ENCODE measurements at places on chromosomes 16 and 17.

GRCh38 chr17:60421273-60422161, 772 bp upstream of the CHCT1 start:
- DNase-seq, result no peak

DNA sequence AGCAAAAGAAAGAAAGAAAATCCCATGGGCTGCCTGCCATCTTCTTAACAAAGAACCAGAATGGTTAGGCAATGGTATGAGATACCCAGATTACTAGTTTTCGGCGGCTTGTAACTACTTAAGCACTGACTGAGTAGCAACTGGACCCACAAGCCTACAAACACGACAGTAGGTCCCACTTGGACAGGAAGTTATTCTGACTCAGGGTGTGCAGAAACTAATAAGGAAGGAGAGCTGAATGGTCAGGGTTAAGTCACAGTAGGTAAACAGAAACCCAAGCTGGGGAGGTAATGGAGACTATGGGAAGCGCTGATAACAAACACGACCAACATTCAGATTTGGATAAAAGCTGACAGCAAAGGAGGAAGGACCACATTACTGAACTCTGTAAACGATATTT, 10.4 kb upstream of the HLF start:
- DNase-seq, result no peak

DNA sequence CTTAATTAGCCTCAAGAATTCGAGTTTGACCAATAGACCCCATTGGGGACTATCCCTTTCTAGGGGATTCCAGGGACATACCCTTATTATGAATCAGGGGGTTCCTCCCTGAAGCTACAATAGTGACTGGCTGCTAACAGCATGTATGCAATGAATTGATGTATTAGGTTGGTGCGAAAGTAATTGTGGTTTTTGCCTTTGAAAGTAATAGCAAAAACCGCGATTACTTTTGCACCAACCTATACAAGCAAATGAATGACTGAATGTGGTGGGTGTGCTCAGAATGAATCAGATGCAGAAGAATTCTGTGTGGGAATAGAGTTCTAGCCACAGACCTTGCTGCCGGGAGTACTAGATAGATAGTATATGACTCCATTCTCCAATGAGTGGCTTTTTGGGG, 76.7 kb downstream of the HLF start:
- DNase-seq, result no peak

GRCh38 chr17:73749928-73750605, 105.8 kb upstream of the SDK2 start:
- no peak for DNase-seq

DNA sequence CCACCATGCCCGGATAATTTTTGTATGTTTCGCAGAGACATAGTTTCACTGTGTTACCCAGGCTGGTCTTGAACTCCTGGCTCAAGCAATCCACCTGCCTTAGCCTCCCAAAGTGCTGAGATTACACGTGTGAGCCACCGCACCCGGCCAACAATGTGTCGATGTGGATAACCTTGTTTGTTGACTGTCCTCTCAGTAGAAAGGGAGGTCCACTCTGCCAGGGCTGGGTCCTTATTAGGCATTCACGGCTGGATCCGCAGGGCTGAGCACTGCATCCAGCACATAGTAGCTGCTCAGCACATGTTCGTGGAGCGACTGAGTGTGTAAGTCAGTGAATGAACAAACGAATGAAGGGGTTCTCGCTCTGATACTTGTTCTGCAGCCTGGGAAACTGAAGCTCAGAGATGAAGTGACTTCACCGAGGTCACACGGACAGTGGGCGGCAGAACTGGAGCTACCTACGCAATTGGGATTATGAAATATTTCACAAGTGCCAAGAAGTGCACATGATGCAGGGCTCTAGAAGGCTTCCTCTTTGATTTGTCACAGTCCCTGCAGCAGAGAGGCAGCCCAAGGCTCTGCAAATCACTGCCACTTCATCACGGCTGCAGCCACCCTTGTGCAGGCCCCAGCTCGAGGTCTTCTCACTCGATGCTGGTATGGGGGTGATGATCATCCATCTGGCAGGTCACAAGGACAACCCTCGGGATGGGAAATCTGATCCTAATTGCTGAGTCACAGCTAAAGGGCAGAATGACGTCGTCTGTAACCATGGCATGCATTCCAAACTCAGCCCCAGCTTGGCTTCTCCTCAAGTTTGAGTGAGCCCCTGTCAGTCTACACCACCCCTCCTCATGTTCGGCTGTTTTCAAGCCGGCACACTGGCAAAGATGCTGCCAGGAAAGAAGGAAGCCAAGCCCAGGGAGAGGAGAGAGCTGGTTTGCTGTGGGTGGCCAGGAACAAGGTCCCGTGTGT, 28.0 kb upstream of the SNN start:
- DNase-seq, result no peak

DNA sequence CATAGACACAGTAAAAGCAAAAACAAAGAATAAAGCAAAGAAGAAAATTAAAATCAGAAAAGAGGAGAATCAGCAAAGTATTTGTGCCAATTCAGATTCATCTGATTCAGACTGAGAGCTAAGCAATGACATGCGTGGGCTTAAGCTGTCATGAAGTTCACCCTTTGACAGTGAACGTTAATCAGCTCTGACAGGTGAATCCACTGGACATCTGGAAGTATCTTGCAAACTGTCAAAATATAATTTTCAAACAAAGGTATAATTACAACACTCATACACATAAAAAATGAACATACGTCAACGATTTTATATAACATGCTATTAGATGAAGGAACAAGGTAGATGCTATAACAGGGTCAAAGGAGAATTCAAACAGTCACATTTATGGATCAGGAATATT, 596.3 kb upstream of the SALL1 start:
- DNase-seq, result no peak

GRCh38 chr17:74362069-74362405, 369 bp upstream of the BTBD17 start:
- DNase-seq, result no peak

- no peak for DNase-seq
Measured at GRCh38 chr16:19831678-19832077, 53.0 kb downstream of the GPRC5B start.

DNA sequence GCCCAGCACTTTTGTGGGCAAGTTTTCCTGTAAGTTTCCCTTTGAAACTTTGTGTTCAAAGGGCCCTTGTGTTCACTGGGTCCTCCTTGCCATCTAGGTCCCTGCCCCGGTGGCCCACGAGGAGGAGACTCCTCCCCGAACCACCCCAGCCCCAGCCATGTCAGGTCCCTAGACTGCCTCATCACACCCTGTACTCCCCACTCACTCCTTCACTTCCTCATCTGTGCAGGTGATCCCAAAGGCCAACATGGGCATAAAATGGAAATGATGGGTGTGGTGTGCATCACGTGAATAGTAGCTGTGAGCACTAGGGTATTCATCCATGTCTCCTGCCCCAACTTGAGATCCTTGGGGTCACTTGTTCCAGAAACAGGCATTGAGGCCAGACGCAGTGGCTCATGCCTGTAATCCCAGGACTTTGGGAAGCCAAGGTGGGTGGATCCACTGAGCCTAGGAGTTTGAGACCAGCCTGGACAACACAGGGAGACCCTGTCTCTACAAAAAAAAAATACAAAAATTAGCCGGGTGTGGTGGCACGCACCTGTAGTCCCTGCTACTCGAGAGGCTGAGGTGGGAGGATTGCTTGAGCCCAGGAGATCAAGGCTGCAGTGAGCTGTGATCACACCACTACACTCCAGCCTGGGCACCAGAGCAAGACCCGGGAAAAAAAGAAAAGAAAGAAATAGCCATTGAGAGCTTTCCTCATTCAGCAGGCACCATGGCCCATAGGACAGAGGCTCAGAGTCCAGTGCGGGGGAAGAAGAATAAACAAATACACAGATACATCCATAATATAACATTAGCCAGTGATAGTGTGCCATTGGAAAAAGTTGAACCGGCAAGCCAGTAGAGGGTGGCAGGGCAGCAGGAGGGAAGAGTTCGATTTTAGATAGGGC, 74.5 kb downstream of the KATNIP start:
- no peak for DNase-seq

DNA sequence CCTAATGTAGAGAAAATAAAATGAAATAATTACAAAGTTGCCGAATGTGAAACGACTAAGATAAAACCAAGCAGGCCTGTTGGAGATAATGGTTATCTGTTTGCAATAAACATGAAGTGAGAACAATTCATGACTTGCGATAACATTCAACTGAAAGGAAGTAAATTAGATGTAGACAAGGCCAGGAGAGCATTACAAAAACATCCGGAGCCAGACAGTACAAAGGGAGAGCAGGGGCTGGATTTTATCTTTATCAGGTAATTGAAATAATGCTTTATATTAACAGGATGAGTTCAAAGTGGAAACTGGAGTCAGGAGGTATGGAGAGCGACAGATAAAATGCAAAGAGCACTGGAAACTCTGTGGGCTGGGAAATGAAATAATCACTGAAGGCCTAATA, 265.6 kb upstream of the GOT2 start:
- no peak for DNase-seq

- DNase-seq, result peak; percentile 60
Measured at GRCh38 chr16:29995324-29995910, at the start of gene HIRIP3. TSS of gene HIRIP3 (minus strand) at chr16:29995617. CDS start at chr16:29995605, 12 bp downstream.

GRCh38 chr17:35747540-35748017, 5.5 kb downstream of the GAS2L2 start:
- no peak for DNase-seq

DNA sequence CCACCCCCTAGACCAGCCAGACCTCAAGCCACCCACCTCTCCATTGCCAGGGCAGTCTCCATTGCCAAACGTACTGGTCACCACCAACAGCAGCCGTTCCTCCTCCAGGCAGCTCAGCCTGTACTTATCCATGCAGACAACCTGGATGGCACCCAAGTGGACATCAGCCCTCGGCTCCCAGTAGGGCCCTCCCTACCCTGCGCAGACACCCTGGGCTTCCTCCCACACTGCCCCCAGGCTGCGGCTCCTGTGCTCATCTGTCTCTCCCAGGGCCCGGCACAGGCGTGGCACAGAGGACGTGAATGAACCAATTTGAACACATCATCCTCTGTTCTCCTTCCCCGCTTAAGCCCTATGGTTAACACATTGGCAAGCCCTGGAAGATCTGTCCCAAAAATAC, 29.5 kb downstream of the NOS2 start:
- no peak for DNase-seq

GRCh38 chr16:7571366-7571765, 238.7 kb downstream of the RBFOX1 start:
- no peak for DNase-seq

GRCh38 chr16:3042376-3042775, 4.0 kb upstream of the MMP25 start:
- no peak for DNase-seq

DNA sequence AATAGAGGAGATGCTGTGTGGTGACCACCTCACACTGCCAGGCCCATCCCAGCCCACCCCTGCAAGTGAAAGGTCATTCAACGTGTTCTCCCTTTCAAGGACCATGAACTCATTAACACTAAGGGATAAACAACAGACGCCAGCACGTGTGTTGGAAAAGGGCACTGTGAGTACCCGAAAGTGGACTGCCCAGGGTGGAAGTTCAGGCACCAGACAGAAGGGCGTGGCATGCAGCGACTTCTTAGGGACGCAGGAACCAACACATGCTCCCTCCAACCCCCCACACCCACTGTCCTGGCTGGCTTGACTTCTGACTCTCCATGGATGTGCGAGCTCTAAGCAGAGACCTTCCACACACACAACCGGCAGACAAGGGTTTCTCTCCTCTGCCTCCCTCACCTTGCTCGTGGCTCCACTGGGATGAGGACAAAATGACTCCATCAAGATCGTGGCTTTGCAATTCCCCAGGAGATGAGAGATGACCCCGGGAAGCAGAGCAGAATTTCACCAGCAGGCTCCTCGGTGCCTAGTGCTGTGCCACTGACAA, 11.0 kb downstream of the UBALD1 start:
- DNase-seq, result no peak

- DNase-seq, result no peak
Measured at GRCh38 chr17:39809221-39809620, 54.9 kb downstream of the IKZF3 start.

DNA sequence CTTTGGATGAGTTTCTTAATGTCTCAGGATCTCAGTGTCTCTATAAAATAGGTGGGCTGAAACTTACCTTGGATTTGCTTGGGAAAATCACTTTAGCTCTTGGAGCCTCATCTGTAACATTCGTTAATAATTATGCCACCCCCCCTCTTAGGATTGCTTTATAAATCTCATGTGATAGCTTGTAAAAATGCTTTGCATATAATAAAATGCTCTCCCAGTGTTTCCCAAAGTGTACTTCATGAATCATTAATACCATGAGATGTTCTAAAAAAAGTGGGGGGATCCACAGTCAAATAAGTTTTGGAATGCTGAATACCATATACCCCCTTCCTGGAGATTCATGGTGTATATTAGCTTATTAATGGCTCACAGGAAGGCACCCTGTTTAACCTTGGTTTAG, 5.2 kb downstream of the KRT39 start:
- DNase-seq, result no peak

DNA sequence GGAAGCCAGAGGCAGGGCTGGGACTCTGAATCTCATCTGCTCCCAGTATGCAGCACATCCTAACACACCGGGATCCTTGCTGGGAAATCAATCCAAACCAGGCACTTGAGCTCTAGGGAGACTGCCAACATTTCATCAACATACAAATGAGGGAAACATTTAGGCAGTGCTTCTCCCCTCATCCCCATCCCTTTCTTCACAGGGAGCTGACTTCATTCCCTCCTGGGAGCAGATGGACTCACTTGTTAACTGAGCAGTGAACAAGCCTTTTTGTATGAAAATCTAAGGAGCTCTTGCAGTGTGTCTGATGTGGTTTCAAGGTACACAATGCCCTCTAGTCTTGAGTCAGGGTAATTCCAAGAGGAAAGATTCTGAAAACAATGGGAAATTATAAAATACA, 96.3 kb downstream of the TMEM114 start:
- DNase-seq, result no peak

- no peak for DNase-seq
Measured at GRCh38 chr16:69494991-69495392, 70.6 kb downstream of the CYB5B start.

GRCh38 chr16:78297066-78297666, 197.7 kb downstream of the WWOX start:
- DNase-seq, result no peak

DNA sequence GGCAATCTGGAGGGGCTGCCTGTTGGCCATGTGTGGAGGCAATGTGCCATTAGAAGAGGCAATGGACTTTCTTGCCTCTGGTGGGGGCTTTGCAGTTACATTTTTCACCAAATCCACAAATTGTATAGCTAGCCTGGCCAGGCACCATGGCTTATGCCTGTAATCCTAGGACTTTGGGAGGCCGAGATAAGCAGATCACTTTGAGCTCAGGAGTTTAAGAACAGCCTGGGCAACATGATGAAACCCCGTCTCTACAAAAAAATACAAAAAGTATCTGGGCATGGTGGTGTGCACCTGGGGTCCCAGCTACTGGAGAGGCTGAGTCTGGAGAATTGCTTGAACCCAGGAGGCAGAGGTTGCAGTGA, 2.7 kb upstream of the RNF112 start:
- DNase-seq, result no peak

DNA sequence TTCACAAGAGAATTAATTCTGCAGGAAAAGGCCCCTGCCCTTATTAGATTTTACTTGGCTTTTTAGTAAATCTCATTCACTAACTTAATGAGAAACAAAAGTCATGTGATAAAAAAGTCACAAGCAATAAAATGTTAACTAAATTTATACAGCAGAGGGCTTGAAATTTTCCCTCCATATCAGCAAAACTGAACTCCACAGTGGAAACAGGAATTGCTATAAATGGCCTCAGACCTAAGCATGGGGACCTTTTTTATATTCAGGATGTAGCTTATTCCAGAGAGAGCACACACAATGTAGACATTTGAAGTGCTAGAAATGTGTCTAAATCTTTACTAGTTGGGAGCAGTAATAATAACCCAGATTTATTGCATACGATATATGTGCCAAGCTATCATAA, 291.5 kb downstream of the C16orf95 start:
- DNase-seq, result no peak

GRCh38 chr16:60611844-60612243, 1424.4 kb downstream of the CDH8 start:
- DNase-seq, result no peak
